ENCODE measurements at places on chromosomes 11 and 22. TPM values are rescaled to one million over a fixed set of nuclear protein-coding genes. Genes with fewer than 3 reads are reported as not detected.

VSIG10L2 gene
- total RNA-seq: not detected

SERHL2 gene
- 7.8 TPM for total RNA-seq

FERMT3 gene
- 20.7 TPM for total RNA-seq

RAB3IL1 gene
- 70.5 TPM for total RNA-seq

FLRT1 gene
- 3.5 TPM for total RNA-seq

DNA sequence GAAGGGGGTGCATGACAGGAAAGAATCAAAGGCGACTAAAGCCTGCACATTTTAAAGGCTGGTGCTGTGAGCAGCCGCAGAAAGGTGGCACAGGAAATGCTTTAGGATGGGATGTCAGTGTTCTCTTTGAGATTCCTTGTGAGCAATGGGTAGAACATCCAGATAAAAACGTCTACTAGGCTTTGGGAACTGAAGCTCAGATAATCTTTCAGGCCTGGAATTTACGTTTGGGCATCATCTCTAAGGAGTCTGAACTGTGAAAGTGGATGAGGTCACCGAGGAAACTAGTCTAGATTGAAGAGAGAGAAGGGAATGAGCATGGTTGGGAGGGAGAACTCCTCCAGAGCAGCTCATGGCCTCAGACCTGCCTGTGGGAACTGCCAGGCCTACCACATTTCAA, 65.7 kb downstream of the FLI1 start:
- no peak for DNase-seq

GRCh38 chr22:48679656-48680555, 1147.8 kb downstream of the BRD1 start:
- no peak for DNase-seq

DNA sequence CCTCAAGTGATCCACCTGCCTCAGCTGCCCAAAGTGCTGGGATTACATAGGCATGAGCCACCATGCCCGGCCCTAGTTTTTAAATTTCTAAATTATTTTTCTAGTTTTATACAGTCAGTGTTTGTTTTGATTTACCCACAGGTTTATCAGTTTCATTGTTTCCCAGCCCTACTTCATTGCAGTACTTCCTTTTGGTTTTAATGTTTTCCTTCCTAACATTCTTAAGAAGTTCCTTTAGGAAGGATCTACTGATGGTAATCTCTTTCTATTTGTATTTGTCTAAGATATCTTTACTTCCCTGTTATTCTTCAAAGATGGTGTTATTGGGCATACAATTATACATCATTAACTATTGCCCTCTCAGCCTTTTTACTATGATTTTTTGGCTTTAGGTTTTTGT, 4.9 kb upstream of the EXT2 start:
- no peak for DNase-seq

DNA sequence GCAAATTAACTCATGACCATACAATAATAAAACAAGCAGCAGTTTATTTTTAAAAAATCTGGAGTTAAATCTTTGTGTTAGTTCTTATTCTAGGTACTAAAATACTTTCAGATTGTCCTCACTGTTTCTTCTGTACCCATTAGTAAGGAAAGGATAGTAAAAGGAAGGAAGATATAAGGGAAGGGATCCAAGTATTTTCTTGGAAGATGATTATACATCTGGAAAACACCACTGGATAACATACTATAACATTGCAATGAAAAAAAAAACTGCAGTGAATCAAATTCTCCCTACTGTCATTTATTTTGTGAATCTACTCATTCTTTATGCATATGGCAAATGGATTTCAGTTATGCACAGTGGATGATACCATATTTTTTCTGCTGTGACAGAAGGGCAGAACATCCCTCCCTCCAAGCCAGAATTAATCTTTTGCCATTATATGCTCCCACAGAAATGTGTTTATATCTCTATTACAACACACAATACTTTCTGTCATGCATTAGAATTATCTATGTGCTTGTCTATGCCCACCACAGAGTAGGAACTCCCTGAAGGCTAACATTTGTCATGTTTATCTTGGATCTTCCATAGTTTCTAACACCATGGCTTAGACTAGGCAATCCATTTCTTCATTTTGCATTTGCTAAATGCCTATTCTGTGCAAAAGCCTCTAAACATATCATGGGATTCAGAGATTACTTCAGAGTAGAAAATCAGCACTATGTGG, 282.3 kb upstream of the CTSC start:
- DNase-seq: no peak

- no peak for DNase-seq
Measured at GRCh38 chr22:25624476-25624875, 60.0 kb downstream of the GRK3 start.

All from sciatic nerve (tissue), 2 donors.